IMR-90 (cell line): ENCODE measurements at places on chromosomes 2 and 18. TPM values are rescaled to one million over a fixed set of nuclear protein-coding genes. Genes with fewer than 3 reads are reported as not detected.

- H3K27ac ChIP-seq: no peak overlapping the region
- H3K4me1 ChIP-seq: no peaks in the 10 kb centered on the region
- H3K36me3 ChIP-seq: no peaks in the 10 kb centered on the region
- DNase-seq: no peak
These were observed 132.8 kb upstream of the ACVR2A start for GRCh38 chr2:147712051-147712450.

DNA sequence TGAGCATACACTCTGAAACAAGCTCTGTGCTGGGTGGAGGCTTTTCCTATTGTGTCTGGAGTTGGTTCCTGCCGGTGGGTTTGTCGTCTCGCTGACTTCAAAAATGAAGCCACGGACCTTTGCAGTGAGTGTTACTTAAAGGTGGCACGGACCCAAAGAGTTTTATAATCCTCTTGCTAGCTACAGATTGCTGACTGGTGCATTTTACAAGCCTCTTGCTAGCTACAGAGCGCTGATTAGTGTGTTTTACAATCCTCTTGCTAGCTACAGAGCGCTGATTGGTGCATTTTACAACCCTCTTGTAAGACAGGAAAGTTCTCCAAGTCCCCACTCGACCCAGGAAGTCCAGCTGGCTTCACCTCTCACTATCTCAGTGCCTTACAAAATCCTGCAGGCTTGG, 15.3 kb downstream of the DCDC2C start:
- H3K36me3 ChIP-seq: no peaks in the 10 kb centered on the region
- DNase-seq: no peak
- no peak overlapping the region for H3K4me3 ChIP-seq
- no peaks in the 10 kb centered on the region for H3K4me1 ChIP-seq
- H3K27me3 ChIP-seq: peaks cover 12% of the 10 kb centered on the region
- no peak overlapping the region for H3K27ac ChIP-seq

- DNase-seq: no peak
- H3K36me3 ChIP-seq: no peaks in the 10 kb centered on the region
- H3K27ac ChIP-seq: no peak overlapping the region
- no peaks in the 10 kb centered on the region for H3K27me3 ChIP-seq
- H3K4me3 ChIP-seq: no peak overlapping the region
These were observed 132.5 kb downstream of the NDUFA10 start for GRCh38 chr2:239892441-239893235.

DNA sequence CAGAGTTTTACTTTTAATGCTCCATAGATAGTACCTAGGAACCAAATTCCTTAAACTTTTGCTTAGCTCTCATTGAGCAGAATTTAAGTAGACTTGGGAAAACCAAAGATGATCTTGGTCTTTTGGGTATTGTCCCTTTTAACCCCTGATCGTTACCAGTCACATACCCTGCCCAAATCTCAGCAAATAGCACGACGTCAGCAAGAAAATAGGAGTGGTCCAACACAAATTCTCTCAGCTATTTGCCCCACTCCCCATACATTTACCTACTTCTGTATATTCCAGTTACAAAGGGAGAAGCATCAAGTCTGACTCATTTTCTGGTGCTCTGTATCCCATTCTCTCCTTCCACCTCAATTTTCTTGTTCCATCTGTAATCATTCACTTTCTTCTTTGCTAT, 387.3 kb downstream of the CCDC85A start:
- no peak overlapping the region for H3K27ac ChIP-seq
- no peaks in the 10 kb centered on the region for H3K36me3 ChIP-seq
- DNase-seq: no peak
- H3K4me3 ChIP-seq: no peak overlapping the region

GRCh38 chr2:156695595-156695994, 259.4 kb downstream of the GPD2 start:
- no peak overlapping the region for H3K4me3 ChIP-seq
- no peak overlapping the region for H3K27ac ChIP-seq
- no peak for DNase-seq
- no peaks in the 10 kb centered on the region for H3K4me1 ChIP-seq
- no peaks in the 10 kb centered on the region for H3K27me3 ChIP-seq
- H3K36me3 ChIP-seq: no peaks in the 10 kb centered on the region

GRCh38 chr2:17947113-17947512, 68.6 kb downstream of the KCNS3 start:
- no peak overlapping the region for H3K4me3 ChIP-seq
- no peaks in the 10 kb centered on the region for H3K4me1 ChIP-seq
- no peak overlapping the region for H3K27ac ChIP-seq
- no peaks in the 10 kb centered on the region for H3K36me3 ChIP-seq

DNA sequence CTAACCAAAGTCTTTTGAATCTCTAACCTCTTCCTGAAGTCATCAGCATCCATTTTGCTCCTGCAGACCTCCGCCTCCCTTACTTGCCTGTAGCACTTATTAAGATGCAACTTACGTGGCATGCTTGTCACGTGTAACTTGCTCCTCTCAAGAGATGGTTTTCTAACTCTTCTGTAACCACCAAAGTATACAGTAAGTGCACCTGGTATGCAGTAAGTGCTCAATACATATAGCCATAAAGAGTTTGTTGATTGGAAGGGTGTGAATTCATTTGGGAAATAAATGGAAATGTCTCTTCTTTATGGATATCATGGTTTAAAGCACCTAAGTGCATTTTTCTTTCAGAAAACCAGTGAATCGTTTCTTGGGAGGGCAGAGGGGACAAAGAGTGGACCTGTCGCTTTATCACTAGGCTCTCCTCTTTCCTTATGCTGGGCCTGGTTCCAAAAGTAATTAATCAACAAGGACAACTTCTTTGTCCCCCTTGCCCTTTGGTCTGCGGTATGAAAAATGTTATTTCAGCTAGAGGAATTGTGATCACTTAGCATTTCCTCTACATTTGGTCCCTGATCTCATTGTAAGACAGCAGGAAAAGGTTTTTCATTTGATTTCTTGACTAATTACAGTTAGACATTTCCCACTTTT, 370.0 kb upstream of the SPRED2 start:
- no peak overlapping the region for H3K27ac ChIP-seq
- H3K27me3 ChIP-seq: peaks cover 2% of the 10 kb centered on the region; the same call in 1 of the 2 replicates
- no peak overlapping the region for H3K4me3 ChIP-seq
- no peaks in the 10 kb centered on the region for H3K36me3 ChIP-seq
- no peaks in the 10 kb centered on the region for H3K4me1 ChIP-seq

DNA sequence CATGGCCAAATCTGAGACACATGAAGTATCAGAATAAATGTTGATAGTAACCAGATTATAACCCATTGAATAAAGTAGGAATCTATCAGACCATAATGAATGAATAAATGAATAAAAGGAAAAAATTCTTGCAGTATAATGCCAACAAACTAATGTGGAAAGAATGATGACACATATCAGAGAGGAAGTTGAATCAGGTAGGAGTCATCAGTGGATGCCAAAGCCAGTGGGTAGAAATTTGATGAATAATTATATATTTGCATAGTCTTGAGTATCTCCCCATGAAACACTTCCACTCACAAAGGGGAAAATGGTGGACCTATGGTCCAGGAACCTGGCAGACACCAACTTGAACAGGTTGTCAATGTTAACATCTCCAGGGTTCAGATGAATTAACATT, 68.6 kb downstream of the GALNT3 start:
- H3K27ac ChIP-seq: no peak overlapping the region
- no peak overlapping the region for H3K4me3 ChIP-seq
- peak; percentile 81 for DNase-seq
- no peaks in the 10 kb centered on the region for H3K27me3 ChIP-seq

DNA sequence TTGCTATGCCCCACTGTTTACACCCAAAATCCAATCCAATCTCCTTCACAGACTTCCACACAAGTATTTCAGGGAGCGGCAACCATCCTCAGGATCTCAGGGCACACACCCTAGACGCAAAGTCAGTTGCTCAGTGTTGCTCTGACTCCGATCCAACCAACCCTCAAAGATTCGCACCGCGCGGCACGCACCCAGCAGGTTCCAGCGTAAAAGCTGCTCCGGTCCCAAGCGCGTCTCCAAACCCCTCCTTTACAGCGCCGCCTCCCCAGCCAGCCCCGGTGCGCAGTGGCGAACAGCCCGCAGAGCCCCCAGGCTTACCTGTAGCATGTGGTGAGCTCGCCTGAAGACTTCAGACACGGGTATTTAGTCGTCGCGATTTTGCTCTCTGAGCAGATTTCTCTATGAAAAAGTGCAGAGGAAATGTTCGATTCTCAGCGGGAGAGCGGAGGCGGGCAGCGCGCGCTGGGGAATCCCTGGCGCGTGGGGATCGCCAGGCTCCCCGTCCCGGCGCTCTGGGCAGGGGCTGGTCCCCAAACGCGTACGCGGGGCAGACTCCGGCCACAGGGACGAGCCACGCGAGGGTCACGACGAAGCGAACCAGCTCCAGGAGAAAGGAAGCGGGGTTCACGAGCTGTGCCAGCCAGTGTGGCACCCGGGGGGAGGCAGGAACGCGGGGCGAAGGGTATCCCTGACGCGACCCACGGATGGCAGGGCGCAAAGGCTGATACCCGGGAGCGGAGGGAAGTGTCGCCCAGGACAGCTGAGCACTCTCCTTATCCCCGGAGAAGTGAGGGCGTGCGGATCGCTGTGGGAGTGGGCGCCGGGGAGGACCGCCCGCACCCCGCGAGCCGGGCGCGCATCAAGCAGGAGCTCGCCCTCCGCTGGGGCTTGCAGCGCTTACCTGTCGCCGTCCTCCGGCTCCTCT, 650 bp downstream of the CCBE1 start:
- peaks cover 18% of the 10 kb centered on the region for H3K4me1 ChIP-seq
- H3K27ac ChIP-seq: peak overlapping the region; percentile 63
- no peaks in the 10 kb centered on the region for H3K27me3 ChIP-seq
- peak; percentile 59 for DNase-seq

DNA sequence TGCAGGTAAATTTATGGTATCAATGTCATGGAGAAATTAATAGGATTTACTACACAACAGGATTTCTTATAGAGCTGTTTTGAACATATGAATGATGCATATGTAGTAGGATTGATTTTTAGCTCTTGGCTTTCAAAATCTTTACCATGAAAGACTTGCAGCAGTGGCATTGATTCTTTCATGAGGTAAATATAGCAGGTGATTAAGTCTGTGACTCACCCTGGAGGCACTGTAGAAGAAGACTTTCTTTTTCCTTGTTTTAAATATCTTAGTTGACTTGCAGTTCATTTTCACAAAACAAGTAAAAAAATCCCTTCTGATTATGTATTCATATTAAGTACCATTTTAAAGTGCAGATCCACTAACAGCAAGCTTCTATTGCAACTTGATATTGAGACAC, 463.0 kb downstream of the FBXO15 start:
- peaks cover 8% of the 10 kb centered on the region; the same call in 1 of the 2 replicates for H3K36me3 ChIP-seq
- DNase-seq: peak; percentile 78
- H3K27ac ChIP-seq: no peak overlapping the region
- H3K4me3 ChIP-seq: no peak overlapping the region
- H3K4me1 ChIP-seq: peaks cover 21% of the 10 kb centered on the region

DNA sequence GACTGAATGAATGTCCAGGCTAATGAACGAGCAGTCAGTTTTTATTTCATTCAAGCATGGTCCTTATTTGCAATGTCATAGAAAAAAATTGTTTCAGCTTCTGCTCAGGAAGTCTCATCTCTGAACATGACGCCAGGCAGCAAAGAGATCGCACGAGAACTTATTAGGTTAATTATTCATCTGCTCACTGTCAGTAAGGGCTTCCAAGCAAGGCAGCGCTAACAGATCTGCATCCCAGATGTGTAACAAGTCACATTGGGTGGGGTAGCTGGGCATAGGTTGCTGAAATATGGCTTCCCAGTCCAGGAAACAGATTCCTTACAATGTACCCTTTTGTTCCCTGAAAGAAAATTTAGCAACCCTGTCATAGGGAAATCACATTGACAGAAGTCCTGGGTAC, 63.5 kb downstream of the ANKRD44 start:
- H3K36me3 ChIP-seq: no peaks in the 10 kb centered on the region
- peaks cover 2% of the 10 kb centered on the region; the same call in 1 of the 2 replicates for H3K4me1 ChIP-seq
- H3K4me3 ChIP-seq: no peak overlapping the region
- no peak overlapping the region for H3K27ac ChIP-seq
- no peaks in the 10 kb centered on the region for H3K27me3 ChIP-seq

DNA sequence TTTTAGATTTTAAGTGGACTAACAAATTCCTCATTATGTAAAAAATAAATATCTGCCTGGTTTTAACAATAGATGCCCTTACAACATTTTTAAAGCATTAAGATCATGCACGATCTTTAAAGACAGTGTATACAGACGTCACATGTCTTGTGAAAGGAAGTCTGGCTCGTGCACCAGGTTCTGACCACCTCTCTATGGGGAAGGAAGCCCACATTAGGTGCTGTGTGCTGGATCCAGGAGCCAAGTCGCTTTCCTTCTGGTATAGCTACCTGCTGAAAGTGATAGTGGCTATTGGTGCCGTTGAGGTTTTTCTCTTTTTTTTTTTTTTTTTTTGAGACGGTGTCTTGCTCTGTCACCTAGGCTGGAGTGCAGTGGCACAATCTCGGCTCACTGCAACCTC, 116.5 kb downstream of the NCK2 start:
- H3K27ac ChIP-seq: no peak overlapping the region
- H3K36me3 ChIP-seq: no peaks in the 10 kb centered on the region
- DNase-seq: no peak
- peaks cover 3% of the 10 kb centered on the region for H3K4me1 ChIP-seq
- H3K27me3 ChIP-seq: no peaks in the 10 kb centered on the region
- no peak overlapping the region for H3K4me3 ChIP-seq

- no peaks in the 10 kb centered on the region for H3K36me3 ChIP-seq
- H3K4me3 ChIP-seq: no peak overlapping the region
These were observed 22.0 kb downstream of the RBM43 start for GRCh38 chr2:151239624-151240023.

GRCh38 chr2:164351536-164351935, 269.7 kb downstream of the GRB14 start:
- no peaks in the 10 kb centered on the region for H3K36me3 ChIP-seq
- no peak for DNase-seq
- no peaks in the 10 kb centered on the region for H3K4me1 ChIP-seq
- H3K27me3 ChIP-seq: no peaks in the 10 kb centered on the region

DNA sequence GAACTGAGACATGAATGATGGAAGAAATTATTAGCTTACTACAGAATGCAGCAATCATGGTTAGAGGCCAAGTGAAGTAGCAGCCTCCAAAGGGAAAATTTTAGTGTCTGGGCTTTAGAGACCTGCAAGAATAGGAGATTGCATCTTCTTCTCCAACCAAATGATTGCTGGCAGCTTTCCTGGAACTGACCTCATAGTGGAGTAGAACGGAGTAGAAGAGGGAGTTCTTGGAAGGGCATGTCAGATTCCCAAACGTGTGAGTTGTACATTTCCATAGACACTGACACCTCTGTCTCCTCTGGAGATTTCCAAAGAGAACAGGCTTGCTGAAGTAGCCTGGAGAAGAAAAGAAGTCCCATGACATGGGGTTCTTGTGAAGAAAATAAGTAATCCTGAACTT, 169.8 kb upstream of the ERBB4 start:
- H3K4me3 ChIP-seq: no peak overlapping the region
- no peak overlapping the region for H3K27ac ChIP-seq
- peaks cover 20% of the 10 kb centered on the region for H3K4me1 ChIP-seq
- no peaks in the 10 kb centered on the region for H3K27me3 ChIP-seq

DNA sequence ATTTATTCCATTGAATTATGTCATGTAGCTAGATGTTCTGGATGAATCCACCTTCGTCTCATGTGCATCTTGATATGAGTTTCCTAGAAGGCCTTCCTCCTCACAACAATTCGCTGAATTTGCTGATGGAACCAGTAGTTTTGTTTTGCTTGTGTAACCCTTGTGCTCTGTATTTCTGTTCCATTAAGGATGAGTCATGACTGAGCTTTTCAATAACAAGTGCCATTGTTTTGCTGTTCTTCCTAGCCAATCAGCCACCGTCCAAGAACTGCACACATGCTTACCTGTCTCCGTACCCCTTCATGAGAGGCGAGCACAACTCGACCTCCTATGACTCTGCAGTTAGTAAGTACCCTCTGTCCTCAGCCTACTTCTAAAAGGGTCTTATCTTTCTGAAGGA, 2.3 kb downstream of the TMEM182 start:
- DNase-seq: peak; percentile 20
- no peaks in the 10 kb centered on the region for H3K4me1 ChIP-seq
- no peak overlapping the region for H3K27ac ChIP-seq

CTAGE1 gene
- under 0.01 TPM in 1 of 2 replicates, not detected in the other for total RNA-seq

BOLL gene
- total RNA-seq: not detected in 2 replicates

LRRTM1 gene
- not detected in 2 replicates for total RNA-seq

CXCR4 gene
- not detected in 2 replicates for total RNA-seq

CLEC4F gene
- total RNA-seq: not detected in 2 replicates
